Heart left ventricle (tissue), 16 donors: ENCODE measurements at places on chromosomes 1 and 21.

- H3K36me3 ChIP-seq = peaks cover under 1% of the 10 kb centered on the region
- DNase-seq = no peak
- no peaks in the 10 kb centered on the region for H3K4me1 ChIP-seq
- no peak overlapping the region for H3K27ac ChIP-seq
- no peaks in the 10 kb centered on the region for H3K27me3 ChIP-seq
- no peak overlapping the region for H3K4me3 ChIP-seq
Observed at GRCh38 chr1:155389826-155390225, 69.1 kb downstream of the RUSC1 start.

- no peak overlapping the region for H3K4me3 ChIP-seq
- H3K4me1 ChIP-seq = no peaks in the 10 kb centered on the region
- no peaks in the 10 kb centered on the region for H3K27me3 ChIP-seq
Observed at GRCh38 chr1:55987491-55988249, 591.7 kb downstream of the PLPP3 start.

DNA sequence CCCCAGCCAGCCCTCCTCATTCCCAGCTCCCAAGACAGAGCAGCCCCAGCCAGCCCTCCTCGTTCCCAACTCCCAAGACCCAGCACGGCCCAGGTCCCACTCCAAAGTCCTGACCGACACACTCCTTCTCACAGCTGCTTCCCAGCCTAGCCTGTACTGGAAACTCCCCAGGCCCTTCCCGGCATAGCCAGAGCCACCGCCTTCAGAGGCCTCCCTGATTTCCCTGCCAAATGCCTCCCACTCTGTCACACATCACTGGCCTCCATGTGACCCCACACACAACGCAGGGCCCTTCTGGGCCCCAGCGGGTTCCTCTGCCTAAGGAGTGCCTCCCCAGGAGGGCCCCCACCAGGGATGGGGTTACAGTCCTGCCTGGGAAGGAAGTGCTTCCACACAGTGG, 2.8 kb downstream of the UBE2J2 start:
- H3K36me3 ChIP-seq = peaks cover 23% of the 10 kb centered on the region
- H3K4me3 ChIP-seq = no peak overlapping the region
- H3K27me3 ChIP-seq = no peaks in the 10 kb centered on the region
- peaks cover 44% of the 10 kb centered on the region for H3K4me1 ChIP-seq
- DNase-seq = peak; percentile 63

DNA sequence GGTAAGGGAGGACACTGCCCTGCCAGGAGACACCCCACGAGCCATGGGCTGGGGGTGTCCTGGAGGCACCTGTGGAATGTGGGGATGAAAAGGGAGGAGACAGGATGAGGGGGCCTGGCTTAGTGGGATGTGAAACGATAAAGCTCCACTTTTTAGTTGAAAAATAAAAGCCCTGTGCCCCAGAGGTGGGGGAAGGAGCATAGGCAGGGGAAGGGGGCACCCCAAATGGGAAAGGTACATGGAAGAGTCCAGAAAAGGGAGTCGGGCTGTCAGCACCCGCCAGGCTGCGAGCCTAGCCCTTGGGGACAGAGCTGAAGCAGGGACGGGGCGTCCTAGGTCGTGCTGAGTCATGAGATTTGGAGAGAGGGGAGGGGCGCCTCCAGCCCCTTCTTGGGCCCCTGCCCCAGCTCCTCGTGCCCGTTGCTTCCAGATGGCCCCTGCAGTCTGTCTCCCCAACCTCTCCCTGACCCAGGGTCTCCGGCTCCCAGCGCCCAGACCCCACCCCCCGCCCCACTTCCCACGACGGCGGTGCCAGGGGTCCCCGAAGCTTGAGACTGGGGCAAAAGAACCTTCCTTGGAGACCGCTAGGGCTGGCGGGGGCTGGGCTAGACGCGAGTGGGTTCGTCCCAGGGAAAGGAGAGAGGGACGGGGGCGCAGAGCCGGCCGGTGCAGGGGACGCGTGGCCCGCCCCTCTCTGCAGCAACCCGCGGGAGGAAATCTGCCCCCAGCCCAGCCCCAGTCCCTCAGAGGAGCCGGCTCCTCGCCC, 795 bp downstream of the SYT2 start:
- peak overlapping the region; percentile 38 for H3K4me3 ChIP-seq
- no peak for DNase-seq
- peaks cover 13% of the 10 kb centered on the region for H3K4me1 ChIP-seq

DNA sequence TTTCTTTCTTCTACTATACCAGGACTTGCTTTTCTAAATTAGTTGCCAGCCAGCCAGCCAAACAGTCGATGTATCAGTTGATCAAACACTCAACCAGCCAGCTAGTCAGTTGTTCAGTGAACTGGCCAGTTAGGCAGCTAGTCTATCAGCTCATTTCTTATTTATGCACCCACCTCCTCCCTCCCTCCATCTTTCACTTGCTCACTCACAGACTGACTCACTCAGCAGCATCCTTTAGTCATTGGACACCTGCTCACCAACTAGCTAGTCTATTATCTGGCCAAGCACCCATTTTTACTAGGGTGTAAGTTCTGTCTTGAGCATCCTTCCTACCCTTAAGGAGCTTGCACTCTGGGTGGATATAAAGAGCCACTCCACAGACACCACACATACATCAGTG, 5.9 kb upstream of the SPRR4 start:
- H3K4me3 ChIP-seq = no peak overlapping the region
- H3K4me1 ChIP-seq = no peaks in the 10 kb centered on the region
- no peaks in the 10 kb centered on the region for H3K27me3 ChIP-seq
- H3K27ac ChIP-seq = no peak overlapping the region
- H3K36me3 ChIP-seq = no peaks in the 10 kb centered on the region

GRCh38 chr1:58738876-58739275, 39.0 kb upstream of the MYSM1 start:
- no peak overlapping the region for H3K4me3 ChIP-seq
- no peaks in the 10 kb centered on the region for H3K36me3 ChIP-seq
- H3K27me3 ChIP-seq = no peaks in the 10 kb centered on the region

GRCh38 chr1:244302876-244303609, 148.7 kb downstream of the ADSS2 start:
- H3K4me1 ChIP-seq = no peaks in the 10 kb centered on the region
- H3K27ac ChIP-seq = no peak overlapping the region
- H3K27me3 ChIP-seq = no peaks in the 10 kb centered on the region
- no peaks in the 10 kb centered on the region for H3K36me3 ChIP-seq

DNA sequence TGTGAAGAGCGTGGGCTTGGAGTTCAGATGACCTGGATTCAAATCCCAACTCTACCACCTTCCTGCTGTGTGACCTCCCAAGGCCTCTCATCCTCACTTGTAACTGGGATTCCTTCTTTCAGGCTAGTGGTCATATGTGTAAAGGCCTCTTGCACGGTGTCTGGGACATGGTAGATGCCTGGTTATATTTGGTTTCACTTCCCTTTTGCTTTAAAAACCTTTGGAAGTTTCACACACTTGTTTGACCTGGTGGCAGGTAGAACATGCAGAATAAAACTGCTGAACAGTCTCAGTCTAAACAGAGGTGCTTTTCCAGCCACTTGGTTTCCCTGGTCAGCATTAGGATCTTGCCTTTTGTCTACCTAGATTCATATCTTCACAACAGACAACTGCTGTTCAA, 37.0 kb upstream of the RCAN3 start:
- no peaks in the 10 kb centered on the region for H3K36me3 ChIP-seq
- H3K27me3 ChIP-seq = no peaks in the 10 kb centered on the region
- no peaks in the 10 kb centered on the region for H3K4me1 ChIP-seq
- H3K4me3 ChIP-seq = no peak overlapping the region

DNA sequence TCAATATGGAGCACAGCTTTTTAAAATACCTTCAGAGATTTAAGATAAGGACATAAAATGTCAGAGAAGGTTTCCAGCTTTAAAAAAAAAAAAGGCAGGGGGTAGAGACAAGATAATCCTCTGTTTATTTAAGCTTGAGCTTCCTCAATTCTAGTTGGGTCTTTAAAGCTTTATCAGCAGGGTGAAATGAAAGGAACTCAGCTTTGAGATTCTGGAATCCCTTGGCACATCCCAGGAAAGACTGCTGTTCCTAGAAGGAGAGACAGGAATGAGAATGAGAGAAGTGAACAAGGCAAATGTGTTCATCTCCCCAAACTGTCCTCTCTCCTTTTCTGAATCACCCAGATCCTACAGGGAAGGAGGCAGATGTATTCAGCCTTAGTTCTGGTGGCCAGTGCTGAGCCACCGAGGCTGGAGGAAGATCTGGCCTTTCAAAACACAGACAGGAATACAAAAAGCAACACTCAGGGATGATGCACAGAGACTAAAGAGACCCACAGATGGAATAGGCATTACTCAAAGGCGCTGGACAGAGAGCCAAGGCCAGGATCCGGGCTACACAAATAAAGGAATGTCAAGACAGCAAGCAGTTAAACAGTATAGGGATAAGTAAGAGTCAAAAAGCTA, 385.8 kb upstream of the DUSP10 start:
- H3K27me3 ChIP-seq = no peaks in the 10 kb centered on the region
- no peak overlapping the region for H3K4me3 ChIP-seq
- H3K4me1 ChIP-seq = no peaks in the 10 kb centered on the region
- DNase-seq = no peak

DNA sequence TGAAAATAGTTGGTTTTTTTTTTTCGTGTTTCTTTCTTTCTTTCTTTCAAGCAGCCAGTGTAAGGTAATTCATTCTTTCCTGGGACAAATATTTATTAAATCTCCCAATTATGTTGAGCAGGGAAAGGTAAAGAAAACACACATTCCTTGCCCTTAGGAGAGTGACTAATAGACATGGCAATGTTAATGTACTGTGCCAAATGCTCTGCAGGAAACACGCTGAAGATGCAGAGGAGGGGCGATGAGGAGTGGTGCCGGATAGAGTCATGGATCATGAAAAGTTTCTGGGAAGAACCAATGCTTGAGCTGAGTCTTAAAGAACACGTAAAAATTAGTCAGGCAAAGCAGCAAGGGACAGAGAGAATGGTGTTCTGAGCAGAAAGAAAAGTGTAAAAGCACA, 199.2 kb downstream of the DNM3 start:
- H3K4me1 ChIP-seq = no peaks in the 10 kb centered on the region
- no peak overlapping the region for H3K4me3 ChIP-seq
- peaks cover 2% of the 10 kb centered on the region for H3K36me3 ChIP-seq
- no peaks in the 10 kb centered on the region for H3K27me3 ChIP-seq
- no peak for DNase-seq
